ENCODE measurements at places on chromosomes 4 and X.

DNA sequence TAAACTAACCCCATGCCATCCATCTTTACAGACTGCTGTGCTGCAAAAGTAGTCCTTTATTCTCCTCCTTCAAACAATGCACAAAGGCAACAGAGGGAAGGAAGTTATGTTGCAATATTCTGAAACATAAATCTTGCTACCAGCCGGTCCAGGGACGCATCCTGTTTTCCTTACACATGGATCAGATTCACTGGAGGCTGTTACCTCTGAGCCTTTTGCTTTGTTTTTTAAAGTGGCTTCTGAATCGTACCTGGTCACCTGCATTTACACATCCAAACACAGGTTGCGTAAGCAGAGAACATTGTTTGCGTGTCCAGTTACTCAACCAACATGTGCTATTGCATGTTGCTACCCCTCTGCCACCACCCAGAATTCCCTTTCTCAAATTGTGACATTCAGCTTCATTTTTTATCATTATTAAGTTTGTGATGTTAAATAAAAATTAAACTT is 8.8 kb downstream of the PPARGC1A start:
- DNase-seq: no peak

- no peak for DNase-seq
Measured at GRCh38 chrX:3262901-3263300, 83.6 kb downstream of the MXRA5 start.

- DNase-seq: no peak
Measured at GRCh38 chr4:77181720-77182119, 24.7 kb downstream of the CCNG2 start.

GRCh38 chrX:20740443-20740842 is 473.7 kb upstream of the RPS6KA3 start:
- no peak for DNase-seq

DNA sequence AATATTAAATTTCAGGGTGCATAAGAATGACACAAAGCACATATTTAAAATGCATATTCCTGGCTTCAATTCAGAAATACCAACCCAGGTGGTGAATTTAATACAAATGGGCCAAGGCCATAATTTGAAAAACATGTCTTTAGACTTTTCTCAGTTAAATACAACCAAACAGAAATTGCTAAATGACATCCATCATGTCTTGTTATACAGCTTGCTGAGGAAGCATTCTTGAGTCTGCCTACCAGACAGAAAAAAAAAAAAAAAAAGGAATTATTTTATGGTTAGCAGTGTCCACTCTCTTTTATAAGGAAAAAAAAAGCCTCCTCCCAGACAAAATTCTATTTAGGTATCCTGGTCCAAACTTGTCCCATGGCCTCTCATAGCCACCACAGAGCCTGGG is 119.1 kb downstream of the PAPSS1 start:
- no peak for DNase-seq

DNA sequence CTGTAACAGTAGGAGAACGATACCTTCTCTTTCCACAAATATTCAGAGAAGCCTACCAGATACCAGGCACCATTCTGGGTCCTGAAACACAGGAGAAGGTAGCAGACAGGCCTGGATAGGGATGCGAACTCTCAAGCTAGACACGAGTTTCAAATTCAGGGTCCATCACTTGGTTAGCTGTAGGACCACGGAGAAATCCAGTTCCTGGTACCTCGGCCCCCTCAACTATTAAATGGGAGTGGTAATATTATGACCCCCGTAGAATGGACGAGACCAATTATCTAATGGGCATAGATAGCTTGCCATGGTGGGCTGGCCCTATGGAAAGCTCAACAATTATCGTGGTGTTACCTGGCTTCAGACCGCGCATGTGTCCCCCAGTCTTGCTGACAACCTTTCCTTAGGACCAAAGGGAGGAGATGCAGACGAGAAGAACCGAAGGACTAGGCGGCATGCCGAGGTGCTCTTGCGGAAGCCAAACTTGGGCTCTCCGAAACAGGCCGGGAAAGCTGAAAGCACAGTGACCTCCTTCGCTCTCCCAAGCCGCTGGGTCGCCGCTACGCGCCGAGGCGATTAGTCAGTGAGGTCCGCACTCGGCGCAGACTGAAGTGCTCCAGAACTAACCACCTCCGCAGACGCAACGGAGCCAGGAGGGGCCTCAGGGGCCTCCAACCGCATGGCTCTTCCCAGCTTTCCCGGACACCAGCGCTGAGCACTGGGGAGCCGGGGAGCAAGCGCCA is 19.6 kb downstream of the NKX3-2 start:
- no peak for DNase-seq

DNA sequence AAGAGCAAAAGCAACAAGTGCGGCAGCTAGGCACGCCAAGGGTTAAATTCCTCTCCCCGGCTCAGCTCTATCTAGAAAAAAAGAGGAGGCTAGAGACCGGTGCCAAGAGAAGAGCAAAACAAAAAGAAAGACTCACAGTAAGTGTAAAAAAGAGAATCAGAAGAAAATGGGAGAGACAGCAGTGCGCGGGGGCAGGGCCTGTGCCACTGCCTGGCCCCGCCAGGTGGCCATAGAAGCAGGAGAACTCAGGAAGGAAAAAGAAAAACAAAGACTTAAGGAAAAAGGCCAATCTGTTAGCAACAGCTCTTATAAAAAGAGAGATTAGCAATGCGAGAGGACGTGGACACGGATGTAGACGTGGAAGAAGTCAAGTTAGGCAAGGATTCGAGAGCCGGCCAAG is 3.2 kb downstream of the ACOX3 start:
- DNase-seq: peak; percentile 20

- peak; percentile 79 for DNase-seq
Measured at GRCh38 chr4:140252742-140253555, 99.0 kb upstream of the MAML3 start.

DNA sequence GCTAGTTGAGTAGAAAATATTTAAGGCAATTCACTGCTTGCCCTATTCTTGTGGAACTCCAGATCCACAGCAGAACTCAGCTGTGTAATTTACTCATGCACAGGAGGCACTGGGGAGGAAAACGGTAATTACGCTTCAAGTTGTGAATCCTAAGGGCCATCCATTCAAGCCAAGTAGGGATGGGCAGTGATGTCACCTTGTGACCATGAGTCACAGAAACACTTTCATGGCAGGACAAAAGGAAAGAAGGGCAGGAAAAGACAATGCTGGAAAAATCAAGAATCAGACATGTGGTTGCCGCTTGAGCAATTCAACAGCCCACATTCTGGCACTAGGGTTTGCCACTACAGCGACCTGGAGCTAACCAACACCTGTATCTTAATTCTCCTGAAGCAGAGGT is 1.4 kb downstream of the PAQR3 start:
- no peak for DNase-seq

GRCh38 chr4:844752-845232 is 18.9 kb upstream of the CPLX1 start:
- no peak for DNase-seq

DNA sequence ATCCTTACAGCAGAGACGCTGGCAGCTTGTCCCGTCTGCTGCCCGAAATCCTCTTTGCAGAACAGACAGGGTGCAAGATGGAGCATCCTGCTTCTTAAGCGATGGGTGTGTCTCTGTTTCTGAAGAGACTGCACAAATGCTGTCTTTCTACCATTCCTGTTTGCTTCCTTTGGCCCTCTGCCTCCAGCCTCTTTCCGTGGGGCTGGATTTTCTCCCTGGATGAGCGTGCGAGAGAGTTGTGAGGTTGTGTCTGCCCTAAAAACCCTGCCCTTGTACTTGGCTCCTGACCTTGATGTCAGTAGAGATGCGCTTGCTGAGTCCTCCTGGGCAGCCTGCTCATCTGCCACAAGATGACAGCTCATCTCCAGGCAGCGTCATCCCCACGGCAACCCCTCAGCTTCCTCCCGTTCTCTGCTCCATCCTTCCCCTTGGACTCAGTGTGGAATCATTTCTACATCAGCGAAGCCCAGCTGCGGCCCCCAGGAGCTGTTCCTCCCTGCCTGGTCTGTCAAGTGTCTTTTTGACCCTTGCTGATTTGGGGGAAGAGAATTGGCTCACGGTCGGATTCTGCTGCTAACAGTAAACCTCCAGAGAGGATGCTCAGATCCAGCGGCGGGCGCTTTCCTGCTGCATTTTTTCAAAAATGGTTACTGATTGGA is 246.2 kb downstream of the ASMT start:
- DNase-seq: no peak

GRCh38 chr4:112951362-112952312 is 97.8 kb upstream of the ANK2 start:
- no peak for DNase-seq

DNA sequence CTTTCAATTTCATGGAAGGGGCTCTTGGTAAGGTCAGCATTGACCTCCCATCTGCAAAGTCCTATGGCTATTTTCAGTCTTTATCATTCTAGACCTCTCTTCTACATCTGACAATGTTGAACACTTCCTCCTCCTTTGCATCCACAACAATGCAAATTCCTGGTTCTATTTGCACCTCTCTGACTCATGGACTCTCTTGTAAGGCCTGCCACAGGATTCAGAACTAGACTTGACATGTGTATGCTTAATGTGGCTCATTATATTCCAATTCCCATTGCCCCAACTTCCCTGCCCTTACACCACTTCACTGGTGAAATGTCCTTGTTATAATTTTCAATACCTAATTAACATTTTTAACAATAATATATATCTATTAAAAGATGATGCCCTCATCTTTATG is 314.3 kb upstream of the FGF13 start:
- no peak for DNase-seq

GRCh38 chr4:168656055-168656660 is 159.3 kb downstream of the PALLD start:
- no peak for DNase-seq

DNA sequence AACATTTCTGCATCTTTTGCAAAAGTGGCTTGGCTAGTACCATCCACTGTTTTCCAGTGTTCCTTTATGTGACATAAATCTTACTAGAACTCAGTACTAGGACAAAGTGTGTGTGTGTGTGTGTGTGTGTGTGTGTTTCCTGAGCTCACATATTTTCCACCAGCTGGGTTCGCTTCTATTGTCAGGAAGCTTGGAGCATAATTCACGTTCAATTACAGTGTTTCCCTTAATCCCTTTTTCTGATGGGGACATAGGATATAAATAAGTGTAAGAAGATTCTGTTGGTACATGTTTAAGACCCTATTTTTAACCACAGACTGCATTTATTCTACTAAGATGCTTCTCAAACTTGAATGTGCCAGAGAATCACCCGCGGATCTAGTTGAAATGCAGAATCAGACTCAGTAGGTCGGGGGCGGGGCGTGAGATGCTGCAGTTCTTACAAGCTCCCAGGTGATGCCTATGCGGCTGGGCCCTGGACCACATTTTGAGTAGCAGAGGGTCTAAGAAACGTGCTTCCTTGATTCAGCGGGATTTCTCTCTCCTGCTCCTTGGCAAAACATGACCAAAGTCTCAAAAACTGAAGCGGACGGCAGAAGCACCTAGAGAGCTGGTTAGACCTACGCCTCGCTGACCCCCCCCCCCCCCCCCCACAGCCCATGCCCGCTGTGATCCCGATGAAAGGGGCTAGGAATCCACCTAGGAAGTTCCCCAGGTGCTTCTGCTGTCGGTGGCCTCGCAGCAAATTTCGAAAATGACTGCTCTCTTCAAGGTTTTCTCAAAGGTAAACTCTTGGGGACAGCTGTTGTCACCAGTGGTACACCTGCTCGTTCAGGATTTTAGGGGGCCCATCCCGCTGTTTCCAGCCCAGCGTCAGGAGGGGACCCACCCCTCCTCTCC is 797 bp downstream of the CD99L2 start:
- DNase-seq: no peak

- peak; percentile 24 for DNase-seq
Measured at GRCh38 chr4:132417220-132417619, 731.9 kb upstream of the PCDH10 start.

DNA sequence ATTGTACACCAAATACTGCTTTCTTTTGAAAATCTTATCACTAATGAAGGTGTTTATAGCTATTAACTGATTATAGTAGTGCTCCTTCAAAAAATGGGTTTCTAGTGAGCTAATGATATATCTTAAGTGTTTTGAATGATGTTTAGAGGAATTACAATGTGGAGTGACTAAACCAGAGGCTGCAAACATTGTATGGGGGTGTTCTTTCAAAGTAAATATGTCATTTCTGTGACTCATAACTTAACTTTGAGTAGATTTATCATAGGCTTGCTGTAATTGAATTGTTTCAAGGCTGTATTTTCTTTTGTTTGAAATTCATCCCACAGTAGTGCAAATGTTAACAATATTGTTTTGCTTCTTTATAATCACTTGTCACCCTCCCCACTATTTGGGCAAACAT is 141.6 kb downstream of the IL1RAPL2 start:
- no peak for DNase-seq

- DNase-seq: no peak
Measured at GRCh38 chr4:118012142-118012541, 22.1 kb upstream of the NDST3 start.

All from neuronal stem cell (in vitro differentiated cells).